ENCODE measurements at places on chromosomes 3 and 15.
A peak's percentile ranks its signal among the peaks of the same experiment; 100 is the strongest.

GRCh38 chr3:40476478-40477470, at the start of gene ZNF619:
TSS of gene ZNF619 (plus strand) at chr3:40477122. CDS start at chr3:40477980, 858 bp downstream.
- DNase-seq, result peak; percentile 44

GRCh38 chr3:99760031-99760430, 57.6 kb upstream of the CMSS1 start:
- no peak for DNase-seq

DNA sequence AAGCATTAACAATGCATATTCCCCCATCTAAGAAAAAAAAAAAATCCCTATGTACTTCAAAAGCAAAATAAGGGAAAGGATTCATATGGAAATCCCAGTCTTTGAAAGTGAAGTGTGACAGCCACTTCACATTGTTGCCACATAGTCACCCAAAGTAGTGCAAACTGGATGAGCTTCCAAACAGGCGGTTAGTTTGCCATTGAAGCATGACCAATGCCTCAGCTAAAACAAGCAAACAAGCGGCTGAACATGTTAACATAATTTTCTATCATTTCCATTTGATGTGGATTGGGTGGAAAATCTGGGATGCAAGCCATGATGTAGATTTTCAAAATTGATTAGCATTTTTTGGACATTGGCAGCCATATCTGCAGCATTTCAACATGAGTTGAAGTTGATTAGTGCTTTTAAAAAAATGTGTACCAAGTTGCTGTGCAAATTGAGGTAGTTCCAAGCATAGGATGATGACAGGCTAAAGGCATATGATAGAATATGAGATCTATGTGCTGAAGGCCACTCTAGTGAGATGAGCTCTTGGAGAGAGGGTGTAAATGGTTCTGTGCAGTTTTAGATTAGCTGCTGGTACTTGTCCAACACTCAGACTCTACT, 405.2 kb downstream of the NR2F2 start:
- no peak for DNase-seq

GRCh38 chr15:61681676-61682075, 378.6 kb downstream of the VPS13C start:
- no peak for DNase-seq

GRCh38 chr15:92033314-92033713, 179.8 kb downstream of the SLCO3A1 start:
- DNase-seq, result no peak

DNA sequence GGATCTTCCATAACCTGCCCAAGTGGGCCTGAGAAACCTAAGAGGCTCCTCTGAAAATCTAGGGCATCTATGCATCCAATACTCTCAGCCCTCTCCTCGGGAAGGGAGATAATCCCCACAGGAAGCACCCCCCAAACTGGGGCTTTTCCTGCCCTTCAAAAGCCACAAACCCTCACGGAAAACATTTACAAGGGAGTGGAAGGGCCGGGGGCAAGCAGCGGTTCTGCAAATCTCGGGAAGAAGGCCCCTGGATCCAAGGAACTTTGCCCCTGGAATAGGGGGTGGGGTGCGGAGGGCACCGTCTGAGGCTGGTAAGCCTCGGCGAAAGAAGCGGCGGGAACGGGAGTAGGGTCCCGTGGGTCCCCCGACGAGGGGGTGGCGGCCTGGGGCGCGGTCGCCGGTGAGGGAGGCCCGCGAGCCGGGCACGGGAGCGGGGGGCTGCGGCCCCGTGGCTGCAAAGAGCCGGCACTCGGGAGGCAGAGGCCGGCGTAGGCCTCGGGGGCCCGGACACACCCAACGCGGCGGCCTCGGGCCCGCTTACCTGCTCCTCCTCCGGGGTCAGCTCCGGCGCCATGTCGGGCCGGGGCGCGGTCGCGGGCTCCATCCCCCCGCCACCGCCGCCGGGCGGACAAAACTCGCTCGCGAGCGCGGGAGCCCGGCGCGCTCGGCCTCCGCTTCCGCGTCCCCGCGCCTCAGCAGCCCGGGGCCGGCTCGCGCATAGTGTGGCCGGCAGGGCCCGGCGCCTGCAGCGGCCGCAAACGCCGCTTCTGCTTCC, 755 bp downstream of the PTPN9 start:
- DNase-seq, result no peak

DNA sequence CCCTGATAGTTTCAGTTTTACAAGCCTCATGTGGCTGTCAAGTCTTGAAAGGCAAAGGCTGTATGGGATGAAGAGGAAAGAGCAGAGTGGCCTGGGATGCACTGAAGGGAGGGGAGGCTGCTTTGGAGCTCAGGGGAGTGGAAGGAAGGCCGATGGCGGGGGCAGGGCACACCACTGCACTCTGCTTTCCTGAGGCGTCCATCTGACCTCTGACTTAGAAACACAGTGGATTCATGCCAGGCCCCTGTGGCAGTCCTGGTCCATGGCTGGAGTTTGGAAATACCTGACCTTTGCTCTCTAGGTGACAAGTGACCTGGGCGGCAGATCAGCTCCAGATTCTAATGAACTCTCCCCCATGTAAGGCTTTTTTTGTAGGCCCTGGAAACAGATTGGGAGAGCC, 19.0 kb downstream of the FAH start:
- no peak for DNase-seq

DNA sequence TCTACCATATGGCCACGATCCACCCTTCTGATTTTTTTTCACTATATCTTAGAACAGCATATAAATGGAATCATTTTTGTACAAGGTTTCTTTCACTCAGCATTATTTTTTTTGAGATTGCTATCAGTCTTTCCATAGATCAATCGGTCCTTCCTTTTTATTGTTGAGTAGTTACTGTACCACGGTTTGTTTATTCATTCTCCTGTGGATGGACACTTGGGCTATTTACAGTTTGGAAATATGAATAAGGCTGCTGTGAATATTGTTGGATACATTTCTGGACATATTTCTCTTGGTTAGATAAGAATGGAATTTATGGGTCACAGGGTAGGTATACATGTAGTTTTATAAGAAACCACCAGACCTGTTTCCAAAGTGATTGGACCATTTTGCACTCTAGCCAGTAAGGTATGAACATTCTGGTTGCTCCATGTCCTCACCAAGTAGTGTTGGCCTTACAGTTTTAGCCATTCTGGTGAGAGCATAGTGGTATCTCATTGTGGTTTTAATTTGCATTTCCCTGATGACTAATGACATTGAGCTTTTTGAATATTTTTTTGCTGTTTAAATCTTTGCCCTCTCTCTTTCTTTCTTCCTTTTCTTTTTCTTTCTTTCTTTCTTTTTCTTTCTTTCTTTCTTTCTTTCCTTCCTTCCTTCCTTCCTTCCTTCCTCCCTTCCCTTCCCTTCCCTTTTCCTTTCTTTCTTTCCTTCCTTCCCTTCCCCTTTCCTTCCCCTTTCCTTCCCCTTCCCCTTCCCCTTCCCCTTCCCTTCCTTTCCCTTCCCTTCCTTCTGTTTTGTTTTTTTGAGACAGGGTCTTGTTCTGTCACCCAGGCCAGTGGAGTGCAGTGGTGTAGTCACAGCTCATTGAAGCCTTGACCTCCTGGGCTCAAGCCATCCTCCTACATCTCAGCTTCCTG, 49.2 kb downstream of the LRRK1 start:
- no peak for DNase-seq

GRCh38 chr15:38367476-38367875, 86.5 kb upstream of the FAM98B start:
- DNase-seq, result no peak

GRCh38 chr3:15768421-15769255, 29.1 kb downstream of the ANKRD28 start:
- DNase-seq, result no peak

GRCh38 chr3:60514866-60515265, 736.4 kb downstream of the FHIT start:
- no peak for DNase-seq

- no peak for DNase-seq
Measured at GRCh38 chr3:37527361-37527760, 334.3 kb upstream of the CTDSPL start.

DNA sequence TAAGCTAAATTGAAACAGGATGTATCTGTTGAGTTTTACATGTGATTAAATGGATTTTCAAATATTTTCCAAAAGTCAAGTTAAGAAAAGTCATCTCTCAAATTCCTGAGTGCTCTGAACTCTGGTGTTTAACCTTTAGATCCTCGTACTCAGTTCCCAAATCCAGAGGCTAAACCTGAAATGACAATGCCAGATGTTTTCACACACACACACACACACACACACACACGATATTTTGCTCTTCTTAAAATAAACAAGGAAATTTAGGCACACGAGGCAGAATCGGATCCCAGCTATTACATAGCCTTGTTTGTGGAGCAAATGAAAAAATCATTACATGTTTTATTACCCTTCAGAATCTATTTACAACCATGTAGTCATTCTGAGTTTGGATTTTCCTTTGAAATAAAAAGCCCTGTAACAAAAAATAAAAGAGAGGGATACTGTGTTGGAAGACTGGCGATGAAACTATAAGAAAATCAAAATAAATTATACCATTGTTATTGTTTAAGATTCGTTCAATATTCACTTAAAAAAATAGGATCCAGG, 20.6 kb upstream of the UBE2E1 start:
- no peak for DNase-seq

GRCh38 chr15:79562899-79563298, 130.8 kb downstream of the MINAR1 start:
- DNase-seq, result no peak

GRCh38 chr15:101382544-101382943, 87.5 kb upstream of the SNRPA1 start:
- DNase-seq, result no peak

DNA sequence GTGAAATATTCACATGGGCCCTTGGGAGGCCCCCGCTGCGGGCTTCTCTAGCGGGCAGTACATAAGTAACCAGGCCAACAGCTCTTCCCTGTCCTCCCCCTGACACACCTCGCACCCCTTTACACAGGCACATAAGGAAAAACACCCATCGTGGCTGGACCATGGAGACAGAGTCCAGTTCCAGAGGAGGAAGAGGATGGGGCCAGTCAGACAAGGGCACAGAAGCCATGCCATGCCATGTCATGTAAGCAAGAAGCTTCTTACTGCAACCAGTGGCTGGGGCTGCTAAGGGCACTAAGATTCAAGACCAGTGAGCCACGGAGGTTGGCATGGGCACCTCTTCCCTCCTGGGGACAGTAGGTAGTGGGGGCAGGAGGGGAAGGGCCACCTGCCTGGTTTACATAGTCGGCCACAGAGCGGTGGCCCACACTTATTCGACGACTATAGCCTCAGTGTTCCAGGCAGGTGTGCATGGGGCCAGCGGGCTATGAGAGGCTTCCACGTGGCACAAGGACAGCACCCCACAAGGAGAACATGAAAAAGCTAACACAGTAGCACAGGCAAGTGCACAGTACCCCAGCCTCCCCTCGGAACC, 5.7 kb upstream of the CYP11A1 start:
- DNase-seq, result no peak

GRCh38 chr15:37133602-37134001, 33.3 kb upstream of the MEIS2 start:
- DNase-seq, result no peak

GRCh38 chr3:119457246-119457645, 6.2 kb downstream of the TMEM39A start:
- DNase-seq, result no peak

- DNase-seq, result no peak
Measured at GRCh38 chr3:85432081-85432480, 473.3 kb downstream of the CADM2 start.

DNA sequence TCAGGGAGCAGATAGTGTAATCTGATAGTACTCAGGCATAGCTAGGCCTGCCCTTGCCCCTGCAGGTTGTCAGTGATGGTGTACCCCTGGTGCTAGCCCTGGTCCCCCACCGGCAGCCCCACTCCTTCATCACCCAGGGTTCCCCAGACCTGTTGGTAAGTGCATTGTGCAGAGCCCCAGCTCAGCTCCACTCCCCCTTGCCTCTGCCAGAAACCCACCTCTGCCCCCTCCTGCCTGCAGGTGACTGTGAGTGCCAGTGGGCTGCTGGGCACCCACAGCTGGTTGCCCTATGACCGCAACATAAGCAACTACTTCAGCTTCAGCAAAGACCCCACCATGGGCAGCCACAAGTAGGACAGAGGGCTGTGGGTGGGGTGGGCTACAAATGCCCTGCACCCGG, 27.5 kb downstream of the NBEAL2 start:
- no peak for DNase-seq

- no peak for DNase-seq
Measured at GRCh38 chr3:9291821-9292410, 42.5 kb upstream of the SRGAP3 start.

DNA sequence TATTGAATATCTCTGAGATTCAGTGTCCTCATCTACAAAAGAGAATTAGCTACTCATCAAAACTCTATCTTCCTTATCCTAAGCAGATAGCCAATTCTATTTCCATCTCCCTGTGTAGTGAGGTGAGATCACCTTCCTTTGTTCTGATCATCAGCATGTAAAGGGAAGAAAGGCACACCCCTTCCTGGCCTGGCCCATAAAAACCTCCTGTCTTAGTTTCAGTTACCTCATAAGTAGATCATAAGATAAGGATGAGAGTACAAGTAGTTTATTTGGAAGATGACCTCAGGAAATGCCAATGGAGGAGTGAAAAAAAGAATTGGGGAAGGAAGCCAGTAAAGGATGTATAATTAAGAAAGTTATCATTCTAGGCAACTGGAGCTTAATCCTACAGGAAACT, 114.5 kb upstream of the GADL1 start:
- no peak for DNase-seq
